ENCODE measurements at places on chromosomes 13 and 19.

DNA sequence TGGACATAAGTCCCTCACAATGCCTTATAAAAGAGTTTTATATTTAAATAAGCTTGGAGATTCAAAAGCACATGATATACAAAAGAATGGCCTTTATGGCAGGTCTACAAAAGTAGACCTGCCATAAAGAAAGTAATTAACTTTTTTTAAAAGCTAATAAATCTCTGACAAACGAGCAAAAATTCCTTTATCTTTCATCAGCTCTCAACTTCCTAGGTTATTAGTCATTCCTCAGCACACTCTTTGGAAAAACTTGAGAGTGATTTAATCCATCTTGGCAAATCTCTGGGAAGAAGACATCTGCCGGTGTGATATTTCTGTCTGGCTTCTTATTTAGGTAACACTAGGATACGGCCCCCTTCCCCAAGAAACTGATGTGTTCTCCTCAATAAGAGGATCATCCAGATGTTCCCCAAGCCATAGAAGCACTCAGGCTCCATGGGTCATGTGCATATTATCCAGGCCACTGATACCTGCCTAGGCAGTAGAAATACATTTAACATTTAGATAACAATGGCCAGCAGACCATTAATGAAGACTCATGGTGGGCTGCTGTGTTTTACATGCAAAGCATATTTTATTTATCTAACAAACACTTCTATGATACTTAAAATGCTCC lies 372.7 kb downstream of the LIG4 start:
- no peak for DNase-seq

DNA sequence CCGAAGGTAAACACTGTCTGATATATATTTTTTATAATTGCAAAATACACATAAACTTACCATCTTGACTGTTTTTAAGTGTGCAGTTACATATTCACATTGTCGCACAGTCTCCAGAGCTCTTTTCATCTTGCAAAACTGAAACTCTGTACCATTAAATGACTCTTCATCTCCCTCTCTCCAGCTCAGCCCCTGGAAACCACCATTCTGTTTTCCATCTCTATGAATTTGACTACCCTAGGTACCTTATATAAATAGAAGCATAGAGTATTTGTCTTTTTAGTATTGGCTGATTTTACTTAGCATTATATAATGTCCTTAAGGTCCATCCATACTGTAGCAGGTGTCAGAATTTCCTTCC lies 45.8 kb downstream of the LRCH1 start:
- DNase-seq: no peak

- no peak for DNase-seq
Measured at GRCh38 chr13:102817907-102818306, 19.0 kb downstream of the BIVM start.

DNA sequence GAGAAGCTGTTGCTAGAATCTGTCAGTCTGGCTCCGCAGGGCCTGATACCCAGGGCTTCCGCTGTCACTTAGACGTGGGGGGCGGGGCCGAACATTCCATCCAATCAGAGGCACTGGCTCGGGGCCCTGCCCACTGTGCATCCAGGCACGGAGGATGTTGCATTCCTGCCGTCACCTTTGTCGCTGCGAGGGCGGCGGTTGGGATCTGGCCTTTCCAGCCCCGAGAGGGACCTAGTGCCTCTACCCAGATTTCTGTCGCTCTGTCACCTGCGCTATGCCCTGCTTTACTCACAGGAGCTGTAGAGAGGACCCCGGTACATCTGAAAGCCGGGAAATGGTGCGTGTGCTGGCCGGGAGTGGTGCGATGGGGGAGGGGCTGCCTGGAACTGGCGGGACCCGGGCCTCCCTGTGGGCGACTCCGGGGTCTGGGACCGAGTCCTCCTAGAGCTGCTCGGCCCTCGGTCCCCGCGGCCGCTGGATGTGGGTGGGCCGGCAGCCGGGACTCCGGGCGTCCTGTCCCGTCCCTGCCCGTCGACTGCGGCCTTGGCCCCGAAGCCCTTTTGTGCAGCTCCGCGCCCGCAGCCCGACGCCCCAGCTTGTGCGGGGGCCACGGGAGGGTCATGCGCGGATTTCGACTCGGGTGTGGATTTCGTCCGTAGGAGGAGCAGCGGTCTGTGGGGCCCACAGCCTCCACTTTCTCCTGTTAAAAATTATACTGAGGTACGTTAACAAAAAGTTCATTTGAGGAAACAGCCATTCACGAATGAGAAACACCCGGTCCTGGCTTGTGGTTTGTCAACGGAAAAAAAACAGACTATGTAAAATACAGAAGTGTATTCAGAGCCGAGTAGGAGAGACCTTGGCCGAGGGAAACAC lies at the start of gene ZNF439:
Gene ZNF439 (plus strand): TSS at position 133 of the 876 bp plus-strand sequence. CDS start 142 bp downstream, at position 275.
- peak; percentile 98 for DNase-seq

GRCh38 chr13:20534038-20534608 lies 8.5 kb upstream of the CRYL1 start:
- DNase-seq: no peak

DNA sequence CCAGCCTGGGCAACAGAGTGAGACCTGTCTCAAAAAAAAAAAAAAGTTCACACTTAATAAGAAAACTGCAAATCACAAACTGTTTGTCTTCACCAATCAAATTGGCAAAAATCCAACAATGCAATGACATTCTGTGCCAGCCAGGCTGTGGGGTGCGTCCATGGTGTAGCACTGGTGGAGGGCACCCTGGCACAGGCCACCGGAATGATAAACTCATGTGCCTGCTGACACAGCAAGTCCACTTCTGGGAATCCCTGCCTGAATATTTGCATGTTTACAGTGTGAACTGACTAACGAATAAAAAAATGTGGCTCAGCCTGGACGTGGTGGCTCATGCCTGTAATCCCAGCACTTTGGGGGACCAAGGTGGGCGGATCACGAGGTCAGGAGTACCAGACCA lies 1.6 kb upstream of the LRRC25 start:
- DNase-seq: no peak

GRCh38 chr19:29917911-29918310 lies 24.1 kb upstream of the URI1 start:
- no peak for DNase-seq

- DNase-seq: no peak
Measured at GRCh38 chr13:96130818-96131340, 41.0 kb downstream of the HS6ST3 start.

- no peak for DNase-seq
Measured at GRCh38 chr19:16338470-16339360, 14.1 kb downstream of the KLF2 start.

DNA sequence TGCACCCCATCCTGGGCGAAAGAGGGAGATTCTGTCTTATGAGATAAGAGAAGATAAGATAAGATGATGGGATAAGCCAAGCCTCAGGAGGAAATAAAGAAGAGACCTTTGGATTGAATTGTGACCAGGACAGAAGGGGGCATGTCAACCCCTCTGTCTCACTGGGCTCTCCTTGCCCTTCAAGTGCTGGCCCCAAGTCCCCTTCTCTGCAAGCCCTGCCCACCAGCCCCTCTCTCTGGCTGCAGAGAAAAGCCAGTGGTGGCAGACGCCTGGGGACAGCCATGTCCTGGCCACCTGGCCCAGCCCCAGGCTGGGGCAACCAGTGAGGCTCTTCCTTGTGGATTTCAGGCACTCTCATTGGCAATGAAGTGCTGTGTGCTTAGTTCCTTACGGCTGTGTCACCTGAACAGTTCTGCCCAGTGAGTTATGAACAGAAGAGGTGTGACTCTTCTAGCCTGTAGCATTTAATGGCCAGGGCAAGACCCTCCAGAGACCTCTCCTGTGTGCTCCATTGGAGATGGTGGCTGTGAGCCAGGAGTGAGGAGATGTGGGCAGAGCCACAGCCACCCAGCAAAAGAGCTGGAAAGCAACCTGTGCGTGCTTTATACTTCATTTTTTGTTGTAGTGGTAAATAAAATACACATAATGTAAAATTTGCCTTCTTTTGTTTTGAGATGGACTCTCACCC lies 6.1 kb upstream of the BTBD2 start:
- no peak for DNase-seq

GRCh38 chr19:39727070-39727800 lies 10.6 kb downstream of the CLC start:
- DNase-seq: peak; percentile 22

- DNase-seq: no peak
Measured at GRCh38 chr19:34033880-34034279, 138.4 kb upstream of the LSM14A start.

DNA sequence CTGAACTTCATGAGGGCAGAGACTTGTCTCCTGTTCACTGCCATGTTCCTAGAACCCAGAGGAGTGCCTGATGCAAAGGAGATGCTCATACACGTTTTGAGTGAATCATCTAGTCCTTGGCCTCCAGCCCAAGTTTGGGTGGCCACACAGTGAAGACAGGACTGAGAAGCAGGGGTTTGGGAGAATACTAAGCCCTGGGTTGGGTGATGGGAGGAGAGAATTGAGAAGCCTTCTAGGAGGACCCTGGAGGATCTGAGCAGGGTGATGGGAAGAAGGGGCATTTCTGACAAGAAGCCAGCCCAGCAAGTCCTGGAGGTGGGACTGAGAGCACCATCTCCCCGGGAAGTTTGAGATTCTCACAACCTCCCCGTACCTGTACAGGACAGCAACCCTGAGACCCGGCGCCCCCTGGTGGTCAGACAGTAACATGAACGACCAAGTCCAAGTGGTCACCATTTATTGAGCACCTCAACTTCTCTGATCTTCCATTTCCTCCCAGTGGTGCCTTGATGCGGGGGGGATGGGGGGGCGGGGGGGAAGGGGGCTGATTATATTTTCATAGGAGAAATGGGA lies 11.0 kb downstream of the CTU1 start:
- peak; percentile 84 for DNase-seq

GRCh38 chr19:42023121-42023942 lies 29.3 kb upstream of the ATP1A3 start:
- DNase-seq: peak; percentile 86

DNA sequence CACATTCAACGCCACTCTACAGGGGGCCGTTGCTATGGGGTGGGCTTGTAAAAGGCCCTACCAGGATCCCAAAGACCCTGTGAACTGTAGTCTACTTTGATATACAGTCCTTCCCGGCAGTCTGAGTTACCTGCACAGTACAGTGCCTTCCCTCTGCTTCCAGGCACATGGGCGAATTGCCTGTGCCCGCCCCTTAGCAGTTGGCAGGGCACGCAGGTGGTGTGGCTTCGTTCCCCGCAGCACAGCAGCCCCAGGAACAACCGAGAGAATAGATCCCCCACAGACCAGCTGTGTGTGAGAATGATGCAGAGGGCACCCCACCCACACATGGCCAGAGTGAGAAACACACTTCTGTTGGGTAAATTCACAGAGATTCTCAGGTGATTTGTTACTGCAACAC lies 60.6 kb downstream of the MRPL57 start:
- DNase-seq: no peak

DNA sequence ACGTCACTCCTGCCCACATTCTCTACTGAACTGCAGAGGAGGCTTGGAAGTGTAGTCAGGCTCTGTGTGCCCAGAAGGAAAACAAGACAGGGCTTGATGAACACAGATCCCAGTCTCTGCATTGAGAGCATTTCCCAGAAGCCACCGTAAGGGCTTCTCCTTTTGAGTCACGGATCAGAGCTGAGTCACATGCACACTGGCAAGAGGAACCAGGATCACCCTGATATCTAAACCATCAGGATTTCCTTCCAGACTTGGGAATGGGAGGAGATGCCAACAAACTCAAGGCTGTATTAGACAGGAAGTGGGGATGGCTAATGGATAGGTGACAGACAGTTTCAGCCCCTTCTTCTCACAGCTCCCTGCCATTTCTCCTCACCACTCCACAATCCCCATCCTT lies 17.7 kb upstream of the FBXO17 start:
- no peak for DNase-seq

Measured in Karpas-422 (cell line).